ENCODE measurements at places on chromosomes 2 and 18.
A peak's percentile ranks its signal among the peaks of the same experiment; 100 is the strongest.

GRCh38 chr18:21458310-21458709, 142.2 kb downstream of the ESCO1 start:
- no peak for DNase-seq

GRCh38 chr2:213723707-213724106, 439.4 kb downstream of the SPAG16 start:
- no peak for DNase-seq

GRCh38 chr18:9704233-9705118, 3.6 kb upstream of the RAB31 start:
- DNase-seq: no peak

DNA sequence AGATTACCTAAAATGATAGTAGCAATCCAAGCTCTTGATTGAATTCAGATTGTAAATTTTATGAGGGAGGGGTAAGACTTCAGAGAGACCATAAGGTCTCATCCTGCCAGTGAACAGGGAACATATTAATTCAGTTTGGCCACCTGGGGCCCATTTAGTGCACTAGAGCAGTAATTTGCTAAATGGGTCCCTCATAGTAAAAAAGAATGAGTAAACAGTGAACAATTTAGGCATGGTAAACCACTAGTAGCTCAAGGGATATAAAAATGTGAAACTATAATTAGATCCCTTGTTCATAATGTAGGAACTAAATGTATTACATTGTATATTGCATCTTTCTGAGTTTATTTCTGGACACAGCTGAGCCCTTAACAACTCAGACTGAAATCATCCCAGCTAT, 4.9 kb upstream of the PHLPP1 start:
- DNase-seq: no peak

DNA sequence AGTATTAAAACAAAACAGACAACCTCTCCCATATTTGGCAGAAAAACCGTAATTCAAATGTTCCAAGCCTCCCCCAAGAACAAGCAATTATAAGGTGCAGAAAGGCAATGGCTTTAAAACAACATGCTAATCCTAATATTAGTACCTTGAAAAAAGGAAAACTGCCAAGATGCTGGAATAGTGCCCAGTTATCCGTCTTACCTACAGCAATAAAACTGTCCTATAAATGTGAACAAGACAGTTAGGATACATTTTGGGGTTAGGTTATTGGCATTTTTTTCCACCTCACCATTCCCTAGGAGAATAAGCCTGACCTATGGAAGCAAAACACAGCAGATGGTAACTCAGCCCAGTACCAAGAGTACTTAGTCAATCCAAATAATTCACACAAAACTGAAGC, 83.2 kb downstream of the TCF4 start:
- DNase-seq: no peak

DNA sequence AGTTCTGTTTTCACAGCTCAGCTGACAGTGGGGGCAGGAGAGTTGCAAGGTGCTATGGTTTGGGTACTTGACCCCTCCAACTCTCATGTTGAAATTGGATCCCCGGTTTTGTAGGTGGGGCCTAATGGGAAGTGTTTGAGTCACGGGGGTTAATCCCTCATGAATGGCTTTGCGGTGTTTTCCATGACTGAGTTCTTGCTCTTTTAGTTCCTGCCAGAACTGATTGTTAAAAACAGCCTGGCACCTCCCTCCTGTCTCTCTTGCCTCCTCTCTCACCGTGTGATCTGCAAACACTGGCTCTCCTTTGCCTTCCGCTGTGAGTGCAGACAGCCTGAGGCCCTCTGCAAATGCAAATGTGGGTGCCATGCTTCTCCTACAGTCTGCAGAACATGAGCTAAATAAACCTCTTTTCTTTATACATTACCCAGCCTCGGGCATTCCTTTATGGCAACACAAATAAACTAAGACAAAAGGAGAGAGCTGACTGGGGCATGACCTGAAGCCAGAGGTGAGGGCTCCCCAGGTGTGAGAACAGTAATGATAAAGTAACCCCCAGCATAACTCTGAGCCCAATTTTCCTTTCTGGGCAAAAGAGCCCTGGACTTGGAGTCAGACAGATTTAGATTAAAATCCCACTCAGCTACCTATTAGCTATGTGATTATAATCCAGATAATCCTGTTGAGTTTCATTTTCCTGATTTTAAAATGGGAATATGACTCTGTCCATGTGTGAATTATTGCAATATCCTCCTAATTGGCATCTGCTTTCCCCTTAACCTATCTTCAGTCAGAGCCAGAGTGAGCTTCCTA, 64.9 kb upstream of the CAPN13 start:
- DNase-seq: no peak

DNA sequence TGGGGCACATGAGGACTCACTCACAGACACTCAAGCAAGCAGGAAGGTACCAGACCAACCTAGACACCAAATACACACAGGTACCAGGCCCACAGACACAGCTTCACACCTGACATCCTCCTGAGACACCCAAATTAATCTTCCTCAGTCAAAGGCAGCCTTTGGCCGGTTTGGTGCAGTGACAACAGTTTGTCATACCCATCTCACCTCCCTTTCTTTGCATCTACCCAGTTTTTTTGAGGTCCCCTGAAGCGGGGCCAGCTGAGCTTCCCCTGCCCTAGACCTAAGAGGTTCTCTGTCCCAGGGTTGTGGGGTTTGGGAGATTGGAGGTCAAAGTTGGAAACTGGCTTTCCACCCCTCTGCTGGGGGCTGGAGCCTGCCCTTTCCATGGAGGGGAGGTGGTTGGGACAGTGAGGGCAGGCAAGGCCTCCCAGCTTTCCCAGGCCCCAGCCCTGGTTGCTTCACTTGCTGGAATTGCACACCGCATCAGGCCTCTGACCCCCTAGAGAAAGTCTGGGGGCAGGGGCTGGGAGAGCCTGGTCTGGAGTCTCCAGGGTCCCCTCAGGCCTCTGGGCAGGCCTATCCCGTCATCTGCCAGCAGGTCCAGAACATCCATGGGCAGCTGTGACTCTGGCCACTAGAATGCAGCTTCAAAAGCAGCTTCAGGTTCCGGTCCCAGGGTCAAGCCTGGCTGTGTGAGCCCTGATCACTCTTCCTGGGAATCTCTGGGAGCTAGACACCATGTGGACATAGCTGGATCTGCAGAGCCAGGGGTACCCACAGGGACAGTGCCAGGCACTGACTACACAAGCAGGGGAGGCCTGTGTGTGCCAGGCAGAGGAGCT, 12.5 kb upstream of the TEX261 start:
- no peak for DNase-seq

- DNase-seq: no peak
These were observed 106.7 kb upstream of the ASB18 start for GRCh38 chr2:236370847-236371409.

GRCh38 chr2:39549718-39550464, 112.8 kb upstream of the MAP4K3 start:
- no peak for DNase-seq

DNA sequence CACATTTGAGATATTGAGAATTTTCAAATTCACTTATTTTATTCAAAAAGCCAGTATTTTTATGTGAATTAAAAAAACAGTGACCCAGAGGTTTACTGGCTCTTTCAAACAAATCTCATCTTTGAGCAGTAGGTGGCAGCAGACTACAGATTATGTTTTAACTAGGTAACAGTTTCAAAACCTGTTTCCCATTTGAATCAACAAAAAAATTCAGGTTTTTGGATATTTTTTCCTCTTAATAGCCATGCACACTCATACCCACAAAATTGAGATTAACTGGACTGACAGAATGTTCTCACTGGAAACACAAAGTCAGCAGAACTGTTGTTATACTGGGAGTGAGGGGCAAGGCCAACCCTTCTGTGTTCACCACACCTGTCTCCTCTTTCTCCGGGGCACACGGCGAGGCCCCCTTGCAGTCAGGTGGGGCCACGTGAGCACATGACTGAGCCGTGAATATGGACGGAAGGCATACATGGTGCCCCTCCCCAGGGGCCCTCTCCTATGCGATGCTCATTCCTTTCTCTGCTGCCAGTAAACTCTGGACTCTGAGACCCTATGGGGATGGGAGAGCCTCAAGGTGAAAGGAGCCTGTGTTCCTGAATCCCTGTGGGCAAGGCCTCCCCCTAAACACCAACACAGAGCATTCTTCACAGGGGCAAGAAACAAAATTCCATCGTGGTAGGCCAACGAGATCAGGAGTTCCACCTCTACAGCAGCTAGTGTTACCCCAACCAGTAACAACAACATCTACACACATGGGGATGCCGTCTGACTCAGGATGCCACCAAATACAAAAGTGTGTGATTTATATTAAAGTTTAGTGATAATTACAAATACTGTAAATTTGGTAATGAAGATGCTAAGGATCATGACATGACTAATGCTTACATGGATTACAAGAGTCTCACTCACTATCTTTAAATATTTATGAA, 80.4 kb downstream of the LPIN2 start:
- DNase-seq: peak; percentile 91

DNA sequence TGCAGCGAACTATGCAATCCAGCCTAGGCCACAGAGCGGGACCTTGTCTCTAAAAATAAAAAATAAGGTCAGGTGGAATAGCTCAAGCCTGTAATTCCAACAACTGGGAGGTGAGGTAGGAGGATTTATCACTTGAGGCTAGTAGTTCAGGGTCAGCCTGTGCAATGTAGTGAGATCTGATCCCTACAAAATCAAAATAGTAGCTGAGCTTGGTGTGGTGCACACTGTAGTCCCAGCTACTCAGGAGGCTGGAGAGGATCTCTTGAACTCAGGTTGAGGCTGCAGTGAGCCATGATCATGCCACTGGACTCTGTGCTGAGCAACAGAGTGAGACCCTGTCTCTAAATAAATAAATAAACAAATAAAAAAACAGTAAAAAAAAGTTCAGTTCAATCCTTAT, 5.7 kb downstream of the MBD5 start:
- no peak for DNase-seq

GRCh38 chr2:160472839-160473251, 20.8 kb downstream of the RBMS1 start:
- DNase-seq: no peak

DNA sequence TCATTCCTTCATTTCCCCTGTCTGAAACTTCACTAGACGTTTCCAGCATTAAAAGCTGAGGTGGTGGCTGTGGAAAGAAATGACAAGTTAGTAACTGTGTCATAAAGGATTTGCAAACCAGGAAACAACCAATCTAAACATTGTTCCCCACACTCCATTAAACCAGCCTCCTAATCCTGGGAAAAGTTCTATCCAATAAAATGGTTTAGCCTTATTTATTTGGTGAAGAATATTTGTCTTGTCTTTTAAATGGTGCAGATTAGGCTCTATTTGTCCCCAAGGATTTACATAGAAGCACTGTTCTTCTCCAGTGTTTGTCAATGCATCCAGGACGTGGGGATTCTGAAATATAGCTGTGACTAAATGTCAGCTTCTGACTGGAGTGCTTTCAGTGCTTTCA, 10.5 kb upstream of the DPP4 start:
- no peak for DNase-seq

DNA sequence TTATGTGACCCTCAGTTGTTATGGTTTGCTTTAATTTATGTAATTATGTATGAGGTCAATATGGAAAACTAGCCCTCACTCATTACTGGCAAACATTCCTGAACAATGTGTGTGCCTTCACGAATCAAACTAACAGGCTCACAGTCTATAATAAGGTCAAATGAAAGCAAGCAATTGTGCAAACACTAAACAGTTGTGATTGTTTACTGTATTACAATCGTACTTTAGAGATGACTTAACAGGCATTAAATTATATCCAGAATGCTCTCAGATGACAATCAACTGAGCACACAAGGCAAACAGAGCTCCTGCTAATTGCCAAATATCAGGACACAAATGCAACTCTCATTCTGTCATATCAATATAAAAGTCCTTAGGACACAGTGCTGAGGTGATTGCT, 29.5 kb downstream of the COL5A2 start:
- DNase-seq: no peak

DNA sequence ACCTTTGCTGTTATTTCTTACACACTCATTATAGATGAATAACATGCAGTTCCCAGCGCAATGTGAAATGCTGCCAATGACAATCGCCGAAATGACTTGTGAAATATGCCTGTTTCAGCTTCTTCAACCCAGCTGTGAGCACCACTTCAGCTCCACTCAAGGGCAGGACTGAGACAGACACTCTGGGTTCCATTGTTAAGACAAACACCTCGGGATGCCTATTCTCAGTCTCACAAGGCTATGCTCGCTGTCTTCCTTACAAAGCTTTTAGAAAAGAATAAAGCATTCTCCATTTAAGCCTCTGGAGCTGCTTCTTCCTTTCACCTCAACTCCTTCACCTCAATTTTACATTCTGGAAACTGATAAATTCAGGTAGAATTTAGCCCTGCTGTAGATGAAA, 4.2 kb downstream of the CBLN2 start:
- no peak for DNase-seq

GRCh38 chr18:23585007-23585871, 1.1 kb downstream of the NPC1 start:
- DNase-seq: peak; percentile 70

DNA sequence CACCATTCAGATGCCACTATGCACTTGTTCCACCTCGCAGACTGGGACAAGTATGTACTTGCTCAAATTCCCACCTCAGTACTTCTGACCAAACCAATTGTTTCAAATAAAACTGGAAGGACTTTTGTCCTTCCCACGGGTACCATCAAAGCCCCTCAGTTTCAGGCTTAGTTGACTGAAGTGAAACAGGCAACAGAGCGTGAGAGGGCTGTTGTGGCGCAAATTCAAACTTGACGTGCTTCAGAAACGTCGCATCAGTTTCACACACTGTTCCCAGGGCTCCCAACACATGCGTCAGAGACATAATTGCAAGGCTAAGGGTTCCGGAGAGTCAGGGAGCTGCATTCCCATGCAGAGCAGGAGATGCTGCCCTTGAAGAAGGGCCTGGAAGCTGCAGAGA, 33.7 kb downstream of the RNF152 start:
- no peak for DNase-seq

GRCh38 chr18:23107718-23108117, 27.6 kb upstream of the CABLES1 start:
- DNase-seq: no peak

Data from OCI-M1 (cell line).